Panc1 (cell line): ENCODE measurements at places on chromosomes 5 and 9. TPM values are rescaled to one million over a fixed set of nuclear protein-coding genes. Genes with fewer than 3 reads are reported as not detected.

GRCh38 chr9:79664375-79664831, 92.6 kb downstream of the TLE4 start:
- DNase-seq, result no peak

ARHGEF37 gene
- 3.2 TPM for total RNA-seq

DNA sequence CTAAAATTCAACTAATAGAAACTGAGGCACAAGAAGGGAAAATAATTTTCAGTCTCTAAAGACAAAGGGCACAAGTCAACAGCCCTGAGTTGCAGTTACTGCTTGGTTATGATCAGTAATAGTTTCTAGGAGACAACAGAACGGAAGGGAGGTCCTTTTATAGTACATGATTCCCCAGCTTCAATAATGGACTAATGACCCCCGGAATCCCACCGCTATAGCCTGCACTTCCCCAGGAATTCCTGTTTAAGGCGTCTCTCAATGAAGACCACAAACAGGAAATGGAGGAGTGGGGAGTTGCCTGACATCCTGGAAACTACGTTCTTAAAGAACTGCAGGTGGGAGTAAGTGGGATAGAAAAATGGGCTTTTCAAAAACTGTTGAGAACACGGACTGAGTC, 60.6 kb downstream of the DIAPH1 start:
- DNase-seq, result no peak

TTC23L gene
- not detected for total RNA-seq

DNA sequence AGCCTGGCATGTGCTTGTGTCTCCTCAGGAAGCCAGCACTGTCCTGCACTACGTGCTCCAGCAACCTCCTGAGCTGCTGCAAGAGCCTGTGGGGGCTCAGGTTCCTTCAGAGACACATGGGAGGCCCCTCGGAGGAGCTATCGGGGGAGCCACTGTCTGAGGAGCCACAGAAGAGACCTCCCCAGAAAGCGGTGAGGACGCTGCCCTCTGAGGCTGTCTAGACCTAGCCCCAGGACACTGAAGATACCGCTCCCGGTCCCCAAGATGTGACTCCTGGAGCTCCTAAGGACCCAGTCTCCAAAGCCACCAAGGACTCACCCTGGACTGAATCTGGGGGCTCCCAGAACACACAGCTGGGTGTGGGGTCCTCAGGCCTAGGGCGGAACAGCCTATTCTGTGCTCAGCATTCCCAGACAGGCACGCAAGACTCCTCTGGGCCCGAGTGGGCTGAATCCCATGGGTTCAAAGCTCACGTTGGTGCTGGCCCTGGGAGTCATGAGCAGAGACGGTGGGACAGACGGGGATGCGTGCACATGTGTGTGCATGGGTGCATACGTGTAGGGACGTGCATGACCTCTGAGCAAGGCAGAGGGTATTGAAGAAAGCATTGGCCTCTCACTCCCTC, 50.0 kb downstream of the HRH2 start:
- no peak for DNase-seq
